Tibial nerve (tissue), 4 donors: ENCODE measurements at places on chromosomes 1 and 21.

- DNase-seq, result no peak
Observed at GRCh38 chr1:88774151-88774556, 90.1 kb downstream of the PKN2 start.

DNA sequence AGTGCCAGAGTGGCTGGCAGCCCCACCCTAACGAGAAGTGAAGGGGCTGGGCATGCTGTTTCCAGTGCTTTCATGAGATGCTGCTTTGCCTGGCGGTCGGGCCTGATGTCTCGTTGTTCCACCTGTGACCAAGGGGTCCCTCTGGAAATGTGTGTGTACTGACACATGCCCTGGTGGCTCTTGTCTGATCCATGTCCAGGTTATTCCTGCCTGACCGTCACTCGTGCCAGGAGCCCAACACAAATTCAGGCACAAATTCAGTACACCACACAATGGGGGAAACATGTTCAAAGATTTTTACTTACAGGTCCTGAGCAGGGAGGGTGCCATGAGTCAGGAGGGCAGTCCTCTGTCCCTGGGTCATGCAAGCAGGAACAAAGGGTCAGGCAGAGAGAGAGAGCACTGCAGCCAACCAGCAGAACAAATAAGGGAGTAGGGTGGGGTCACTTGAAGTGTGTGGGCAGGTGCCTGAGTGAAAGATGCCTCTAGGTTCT is 76.3 kb downstream of the ADARB1 start:
- DNase-seq, result no peak

DNA sequence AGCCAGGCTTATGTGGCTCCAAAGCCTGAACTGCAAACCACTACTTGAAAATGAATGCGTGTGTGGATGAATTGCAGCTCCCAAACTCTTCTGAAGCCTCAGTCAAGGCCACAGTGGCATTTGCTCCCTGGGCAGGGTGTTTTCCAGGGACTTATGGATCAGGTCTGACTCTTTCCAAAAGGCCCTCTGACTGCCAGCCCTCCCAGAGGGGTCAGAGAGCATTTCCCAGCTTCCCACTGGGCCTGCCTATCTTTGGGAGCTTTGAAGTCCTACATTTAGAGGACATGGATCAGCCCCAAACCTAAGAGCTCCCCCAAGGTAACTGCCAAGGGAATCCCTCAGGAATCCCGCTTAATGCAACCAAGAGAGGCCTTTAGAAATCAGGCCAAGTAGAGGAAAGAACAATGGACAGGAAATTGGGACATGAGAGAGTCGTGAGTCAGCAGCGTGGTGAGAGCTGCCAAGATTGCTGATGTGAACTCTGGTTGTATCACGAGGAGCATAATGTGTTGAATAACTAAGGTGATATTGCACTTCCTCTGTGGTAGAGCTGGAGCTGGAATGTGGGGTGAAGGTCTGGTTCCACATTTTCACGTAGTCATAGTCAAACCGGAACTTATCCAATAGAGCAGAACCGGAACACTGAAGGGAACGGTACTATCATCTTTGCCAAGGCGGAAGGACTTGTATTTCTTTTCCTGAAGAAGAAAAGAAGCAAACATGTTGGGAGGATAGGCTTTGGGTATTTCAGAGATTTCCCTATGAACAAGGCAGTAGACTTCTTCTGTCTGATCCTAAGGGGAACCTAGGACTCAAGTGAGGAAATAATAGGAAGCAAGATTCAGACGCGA is 99.4 kb upstream of the JUN start:
- DNase-seq, result peak; percentile 63

DNA sequence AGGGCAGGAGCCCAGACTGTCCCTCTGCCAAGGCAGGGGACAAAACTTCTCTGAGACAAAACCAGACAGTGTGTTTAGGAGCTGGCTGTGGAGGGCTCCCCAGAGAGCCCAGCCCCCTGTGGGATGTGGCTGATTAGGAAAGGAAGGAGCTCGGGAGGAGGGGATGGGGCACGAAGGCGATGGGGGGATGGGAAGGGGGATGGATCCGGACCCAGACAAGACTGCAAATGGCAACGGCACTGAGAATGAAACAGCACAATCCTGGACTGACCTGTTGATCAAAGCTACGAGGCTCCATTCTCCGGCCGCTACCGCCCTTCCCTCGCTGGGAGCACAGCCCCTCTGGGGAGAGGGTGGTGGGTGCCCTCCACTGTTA is 33.1 kb downstream of the FOXO6 start:
- DNase-seq, result no peak

- no peak for DNase-seq
Observed at GRCh38 chr1:82704966-82705365, 904.2 kb downstream of the ADGRL2 start.

DNA sequence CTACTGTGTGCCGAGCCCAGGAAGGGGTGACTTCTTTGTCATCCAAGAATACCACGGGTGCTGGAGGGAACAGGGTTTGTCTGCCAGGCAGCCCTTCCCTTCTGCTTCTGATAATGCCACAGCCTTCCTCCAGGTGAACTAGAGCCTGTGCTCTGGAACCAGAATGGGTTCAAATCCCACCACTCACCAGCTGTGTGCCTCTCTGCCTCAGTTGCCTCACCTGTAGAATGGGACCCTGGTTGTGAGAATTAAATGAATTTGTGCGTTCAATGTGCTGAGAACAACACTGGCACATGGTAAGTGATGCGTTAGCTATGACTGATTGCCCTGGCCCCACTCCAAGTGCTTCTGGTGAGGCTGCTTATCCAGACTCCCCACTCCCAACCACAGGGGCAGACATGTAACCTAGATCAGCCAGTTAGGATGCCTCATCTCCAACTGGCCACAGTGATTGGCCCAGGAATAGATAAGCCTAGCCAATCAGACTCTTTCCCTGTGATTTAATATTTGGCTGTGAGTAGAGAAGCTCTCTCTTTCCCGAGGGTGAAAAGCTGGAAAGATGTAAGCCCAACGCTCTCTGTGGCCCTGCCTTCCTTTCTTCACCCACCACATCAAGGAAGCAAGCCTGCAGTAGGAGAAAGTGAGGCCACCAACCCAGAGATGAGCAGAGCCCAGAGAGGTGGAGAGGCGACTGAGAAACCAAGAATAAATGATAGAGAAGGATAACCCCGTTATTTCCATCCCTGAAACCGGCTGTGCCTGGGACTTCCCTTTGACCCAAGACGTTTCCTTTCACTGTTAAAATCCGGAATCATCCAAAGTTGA is 20.8 kb upstream of the LAPTM5 start:
- no peak for DNase-seq

DNA sequence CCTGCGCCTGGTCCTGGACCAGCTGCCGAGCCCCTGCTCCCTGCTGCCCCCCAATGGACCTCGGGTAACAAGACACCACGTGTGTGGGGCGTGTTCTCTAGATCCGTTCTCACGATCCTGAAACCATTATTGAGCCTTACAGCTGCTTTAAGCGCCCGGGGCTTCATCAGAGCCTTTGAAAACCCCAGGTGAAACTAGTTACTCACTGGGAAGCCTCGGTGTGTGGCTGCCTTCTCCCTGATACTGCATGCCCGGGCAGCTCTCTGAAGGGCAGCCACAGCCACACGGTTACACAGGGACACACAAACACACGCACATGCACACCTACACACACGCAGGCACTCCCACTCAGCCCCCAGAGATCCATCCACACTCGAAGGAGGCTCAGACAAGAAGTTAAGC is 5.3 kb downstream of the HES2 start:
- no peak for DNase-seq

GRCh38 chr1:162855461-162856150 is 5.4 kb downstream of the CCDC190 start:
- DNase-seq, result no peak

DNA sequence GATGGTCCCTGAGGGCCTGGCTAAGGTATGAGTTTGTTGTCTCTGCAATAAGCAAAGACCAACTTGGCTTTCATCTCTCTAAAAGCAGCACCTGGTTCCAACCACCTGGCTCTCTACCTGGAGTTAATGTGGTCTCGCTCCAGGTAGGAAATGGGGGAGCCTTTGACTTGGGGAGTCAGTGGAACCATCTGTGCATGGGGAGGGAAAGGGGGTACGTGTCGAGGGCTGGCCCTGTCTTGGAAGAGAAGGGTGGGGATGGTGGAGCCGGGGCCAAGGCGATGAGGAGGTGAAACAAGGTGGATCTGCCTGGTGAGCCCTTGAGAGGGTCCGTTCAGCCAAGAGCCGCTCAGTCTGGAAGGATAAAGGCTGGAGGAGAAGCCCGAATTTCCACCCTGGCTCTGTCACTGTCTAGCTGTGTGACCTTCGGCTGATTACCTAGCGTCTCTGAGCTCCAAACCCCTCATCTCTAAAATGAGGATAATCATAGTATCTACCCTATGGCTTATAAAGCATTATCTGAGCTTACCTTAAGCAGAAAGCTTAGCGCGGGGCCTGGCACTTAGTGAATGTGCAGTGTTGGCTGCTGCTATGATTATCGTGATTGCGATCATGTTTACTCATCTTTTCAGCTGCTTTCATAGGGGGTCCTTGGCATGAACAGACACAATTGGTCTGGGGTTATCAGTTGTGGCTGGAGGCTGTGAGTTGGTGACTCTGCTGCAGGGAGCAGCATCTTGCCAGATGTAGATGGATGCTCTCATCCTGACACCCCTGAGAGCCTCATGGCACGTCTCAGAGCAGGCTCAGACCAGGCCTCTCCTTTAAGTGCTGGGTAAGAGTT is 78.7 kb downstream of the ACTL8 start:
- no peak for DNase-seq
